ENCODE measurements at places on chromosomes 5 and 9.

GRCh38 chr9:91837981-91838731 is 111.9 kb downstream of the ROR2 start:
- DNase-seq: no peak

DNA sequence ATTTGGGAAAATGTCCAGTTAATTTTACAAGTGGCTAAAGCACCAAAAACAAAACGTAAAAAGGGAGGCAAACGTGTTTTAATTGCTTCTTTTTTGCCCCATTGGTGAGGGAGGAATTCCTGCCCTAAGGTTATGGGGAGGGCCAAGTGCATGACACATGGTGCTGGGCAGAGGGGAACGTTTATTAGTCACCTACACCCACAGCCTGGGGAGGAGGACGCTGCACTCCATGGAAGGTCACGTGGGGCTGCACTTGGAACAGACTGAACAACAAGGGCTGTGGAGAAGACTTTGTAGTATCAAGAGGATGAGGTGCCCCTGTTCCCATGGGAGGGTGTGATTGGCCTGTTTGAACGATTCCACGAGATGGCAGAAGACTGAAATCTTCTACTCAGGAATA is 13.7 kb upstream of the ADAMTS16 start:
- no peak for DNase-seq

- no peak for DNase-seq
These were observed 28.7 kb upstream of the ACOT12 start for GRCh38 chr5:81422671-81423070.

DNA sequence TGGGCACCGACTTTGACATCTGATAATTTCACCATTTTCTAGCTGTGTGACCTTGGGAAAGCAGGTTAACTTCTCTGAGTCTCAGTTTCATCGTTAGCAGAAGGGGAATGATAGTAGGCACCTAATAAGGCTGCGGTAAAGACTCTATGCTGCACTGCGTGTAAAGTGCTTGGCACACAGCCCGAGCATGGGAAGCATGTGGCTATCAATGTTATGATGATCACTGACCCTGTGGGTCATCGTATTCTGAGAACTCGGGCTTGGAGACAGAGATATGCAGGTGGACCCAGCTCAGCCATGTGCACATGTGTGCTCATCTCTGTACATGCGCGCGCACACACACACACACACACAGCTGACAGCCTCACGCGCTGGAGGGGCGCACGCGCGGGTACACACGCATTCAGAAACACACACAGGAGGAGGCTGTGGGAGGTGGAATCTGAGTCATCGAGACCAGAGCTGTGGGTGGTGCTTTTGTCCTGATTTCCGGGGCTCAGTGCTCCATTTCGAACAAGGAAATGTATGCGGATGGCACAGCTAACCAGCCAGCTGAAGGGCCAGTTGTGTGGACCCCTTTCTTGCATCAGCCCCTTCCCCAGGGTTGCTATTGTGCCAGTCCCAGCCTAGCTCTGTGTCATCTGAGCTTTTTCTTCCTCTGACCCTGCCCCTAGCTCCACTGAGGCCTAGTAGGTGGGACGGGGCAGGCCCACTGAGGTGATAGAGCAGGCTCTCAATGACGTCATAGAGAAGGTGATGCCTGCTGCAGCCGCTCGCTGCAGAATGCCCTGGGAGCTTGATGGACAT is 11.1 kb upstream of the ARAP3 start:
- peak; percentile 73 for DNase-seq

DNA sequence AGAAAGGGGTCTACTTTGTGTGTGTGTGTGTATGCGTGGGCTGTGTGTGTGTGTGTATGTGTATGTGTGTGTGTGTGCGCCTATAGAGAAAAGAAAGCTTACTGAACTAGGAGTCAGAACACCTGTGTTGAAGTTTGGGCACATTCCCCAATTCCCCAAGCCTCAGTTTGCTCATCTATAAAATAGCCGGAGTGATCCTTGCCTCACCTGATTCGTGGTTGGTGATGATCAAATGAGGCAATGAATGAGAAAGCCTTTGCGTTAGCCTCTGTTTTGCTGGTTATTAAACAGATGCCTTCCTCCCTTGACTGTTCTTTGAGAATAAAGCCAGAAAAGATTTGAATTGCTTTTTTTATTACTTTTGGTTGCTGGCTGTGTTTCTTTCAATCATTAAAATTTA is 20.6 kb downstream of the ABLIM3 start:
- no peak for DNase-seq

DNA sequence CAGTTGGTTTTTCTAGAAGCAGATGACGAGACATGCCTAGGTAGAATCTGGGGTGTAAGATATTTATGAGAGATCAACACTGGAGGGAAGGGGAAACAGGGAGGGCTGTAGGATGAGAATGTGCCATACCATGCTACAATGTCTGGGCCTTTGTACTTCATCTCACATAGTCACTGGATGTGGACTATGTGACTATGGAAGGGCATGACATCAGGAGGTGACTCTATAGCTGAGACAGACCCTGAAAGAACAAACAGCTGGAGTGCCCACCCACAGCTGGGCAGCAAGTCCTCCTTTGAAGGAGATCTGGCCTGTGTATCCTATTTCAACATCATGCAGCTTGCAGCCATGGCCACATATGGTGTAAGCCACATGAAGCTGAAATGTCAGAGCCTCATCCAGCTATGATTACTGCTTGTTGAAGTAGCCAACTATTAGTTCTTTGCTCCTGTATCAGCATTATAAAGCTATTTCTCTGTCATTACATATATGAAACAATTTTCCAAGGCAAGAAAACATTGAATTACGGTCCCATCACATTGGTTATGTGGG is 46.2 kb upstream of the KIF2A start:
- DNase-seq: no peak

GRCh38 chr5:32506799-32507198 is 62.3 kb upstream of the ZFR start:
- no peak for DNase-seq

- DNase-seq: peak; percentile 54
These were observed 29.0 kb downstream of the PTGES2 start for GRCh38 chr9:128098297-128099230.

GRCh38 chr9:14958989-14959388 is 48.8 kb upstream of the FREM1 start:
- DNase-seq: no peak

DNA sequence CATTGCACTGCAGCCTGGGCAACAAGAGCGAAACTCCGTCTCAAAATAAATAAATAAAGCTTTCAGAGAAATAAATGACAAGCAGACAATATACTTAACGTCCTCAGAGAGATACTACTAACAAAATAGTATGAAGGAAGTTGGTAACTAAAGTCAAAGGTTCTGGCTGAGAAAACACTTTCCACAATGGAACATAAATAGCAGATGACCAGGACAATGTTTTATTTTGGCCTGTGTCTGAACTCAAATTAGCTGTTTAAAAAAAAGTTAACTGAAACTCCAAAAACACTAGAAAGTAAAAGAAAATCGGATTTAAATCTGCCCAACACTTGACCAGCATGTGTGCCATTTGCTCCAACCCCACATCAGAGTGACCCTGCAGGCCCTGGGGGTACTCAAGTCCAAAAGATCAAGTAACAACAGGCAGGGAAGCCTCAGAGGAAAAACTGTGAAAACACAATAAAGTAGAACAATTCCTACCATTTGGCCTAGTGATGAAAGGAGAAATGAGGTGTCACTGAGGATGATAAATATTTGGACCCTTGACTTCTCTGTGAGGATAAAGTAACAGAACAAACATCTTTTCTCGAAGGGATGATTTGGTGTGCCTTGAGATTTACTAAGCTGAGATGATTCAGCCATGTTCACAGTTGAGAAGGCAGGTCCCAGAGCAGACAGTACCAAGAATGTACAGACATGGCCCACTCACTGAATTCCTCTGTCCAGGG is 47.7 kb downstream of the LHFPL2 start:
- no peak for DNase-seq

DNA sequence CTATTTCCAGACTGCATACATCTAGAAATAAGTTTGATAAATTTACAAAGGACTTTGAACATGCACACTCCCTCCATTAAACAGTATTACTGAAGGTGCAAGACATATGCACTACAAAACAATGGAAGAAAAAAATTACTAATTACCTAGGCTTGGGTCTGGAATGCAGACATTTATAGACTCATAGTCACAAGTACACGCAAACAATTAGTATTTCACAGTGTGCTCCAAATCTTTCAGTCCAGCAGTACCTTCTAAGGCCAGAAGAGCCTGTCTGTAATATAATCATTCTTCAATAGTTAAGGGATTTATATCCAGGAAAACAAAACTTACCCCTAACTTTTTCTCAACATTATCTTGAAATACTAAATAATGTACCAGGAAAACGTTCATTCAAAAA is 11.2 kb downstream of the RICTOR start:
- no peak for DNase-seq

- DNase-seq: no peak
These were observed 133.4 kb upstream of the OTULINL start for GRCh38 chr5:14447958-14448911.

- DNase-seq: no peak
These were observed 714.8 kb downstream of the TLR4 start for GRCh38 chr9:118418887-118419565.

- peak; percentile 29 for DNase-seq
These were observed at the start of gene ADRA1B for GRCh38 chr5:159915904-159916840. Gene ADRA1B, plus strand, starts transcription at chr5:159916482. Its CDS starts 424 bp downstream, at chr5:159916906.

- peak; percentile 47 for DNase-seq
These were observed 31.2 kb downstream of the DEPDC1B start for GRCh38 chr5:60668686-60669304.

DNA sequence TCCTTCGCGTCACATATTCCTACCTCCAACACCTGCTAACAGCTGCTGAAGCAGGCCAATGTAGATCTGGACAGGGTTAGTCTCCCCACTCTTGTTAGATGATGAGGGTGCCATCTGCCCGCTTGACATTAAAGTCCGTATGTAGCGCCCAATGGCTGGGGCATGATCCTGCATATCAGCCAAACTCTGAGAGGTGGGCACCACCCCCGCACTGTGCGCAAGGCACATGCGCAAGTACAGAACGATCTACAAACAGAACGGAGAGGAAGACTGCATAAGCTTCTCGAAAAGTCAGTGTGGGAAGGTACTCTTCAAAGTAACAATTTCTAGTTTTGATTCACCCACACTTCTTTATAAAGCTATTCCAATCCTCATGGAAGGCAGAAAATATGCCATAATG is 69.8 kb downstream of the ECPAS start:
- no peak for DNase-seq

DNA sequence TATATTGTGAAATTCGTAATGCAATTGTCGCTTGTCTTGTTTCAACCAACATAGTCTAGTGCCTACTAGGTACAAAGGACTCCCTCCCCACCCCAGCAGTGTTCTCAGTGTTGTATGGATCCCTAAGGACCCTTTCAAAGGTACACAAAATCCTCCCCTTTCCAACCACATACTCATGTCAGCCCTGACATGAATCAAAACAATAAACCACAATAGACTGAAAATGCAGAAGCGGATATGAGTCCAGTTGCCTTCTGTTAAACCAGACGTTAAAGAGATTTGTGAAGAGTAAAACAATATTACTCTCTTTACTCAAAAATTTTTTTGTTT is 82.4 kb upstream of the IFNK start:
- DNase-seq: no peak

- DNase-seq: no peak
These were observed 8.7 kb downstream of the RHOBTB3 start for GRCh38 chr5:95739857-95740256.

DNA sequence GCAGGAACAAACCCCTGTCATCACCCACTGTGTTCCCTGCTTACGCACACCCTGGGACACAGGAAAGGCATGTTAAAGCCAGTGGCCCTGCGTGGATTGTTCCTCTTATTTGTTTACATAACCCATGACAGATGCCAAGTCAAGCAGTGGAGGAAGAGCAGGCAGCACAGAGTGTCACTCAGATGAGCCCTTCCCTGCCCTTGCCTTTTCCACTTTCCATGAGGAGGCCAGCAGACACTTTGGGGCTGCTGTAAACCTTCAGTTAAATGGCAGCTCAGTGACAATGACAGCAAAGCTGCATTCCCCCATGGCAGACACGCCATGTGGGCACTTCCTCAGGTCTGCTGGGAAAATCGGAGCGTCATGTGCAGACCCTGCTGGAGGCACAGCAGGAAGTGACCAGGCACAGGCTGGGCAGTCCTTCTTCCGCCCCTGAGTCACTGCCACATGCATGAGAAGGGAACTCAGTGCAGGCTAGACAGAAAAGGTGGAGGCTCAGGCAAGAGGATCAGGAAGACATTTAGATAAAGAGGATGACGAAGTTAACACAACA is 216.8 kb upstream of the PIK3R1 start:
- no peak for DNase-seq

DNA sequence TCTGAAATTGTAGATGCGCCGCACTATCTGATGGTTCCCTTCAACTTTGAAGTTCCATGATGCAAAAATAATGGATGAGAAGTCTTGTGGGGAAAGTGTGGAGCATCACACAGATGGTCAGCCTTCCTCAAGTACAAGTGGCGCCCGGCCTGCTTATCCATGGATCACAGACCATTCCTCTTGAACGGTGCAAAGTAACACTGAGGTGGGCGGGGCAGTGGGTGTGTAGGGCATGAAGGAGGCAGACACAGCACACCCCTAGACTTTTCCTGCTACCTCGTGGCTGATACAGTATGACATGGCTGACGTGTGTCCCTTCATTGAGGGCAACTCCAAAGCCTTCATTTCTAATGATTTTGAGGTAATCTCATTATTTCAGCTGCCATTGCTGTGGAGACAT is 2.5 kb upstream of the GNG10 start:
- no peak for DNase-seq

GRCh38 chr9:132840980-132841379 is 37.1 kb downstream of the AK8 start:
- no peak for DNase-seq

- no peak for DNase-seq
These were observed at the start of gene CDH12 for GRCh38 chr5:22852807-22853660. Gene CDH12, minus strand, starts transcription at chr5:22853344.

DNA sequence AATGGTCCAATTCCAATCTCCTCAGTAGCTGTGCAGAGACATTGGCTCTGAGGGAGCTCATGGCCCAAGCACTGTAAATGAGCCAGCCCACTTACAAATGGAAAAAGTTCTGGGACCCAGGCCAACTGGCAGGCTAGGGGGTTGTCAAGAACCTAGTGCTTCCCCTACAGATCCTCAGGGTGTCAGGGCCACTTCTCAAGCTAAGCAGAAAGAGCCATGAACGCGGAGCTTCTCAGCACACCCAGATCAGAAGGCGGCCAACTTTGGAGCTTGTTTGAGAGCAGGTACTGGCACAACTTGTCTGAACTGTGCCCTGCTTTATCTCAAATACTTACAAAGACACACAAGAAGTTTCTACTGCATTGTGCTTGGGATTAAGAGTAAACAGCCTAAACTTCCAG is 17.5 kb downstream of the TLE1 start:
- no peak for DNase-seq
